Uterus (tissue), 4 donors: ENCODE measurements at places on chromosomes 5 and 9. TPM values are rescaled to one million over a fixed set of nuclear protein-coding genes. Genes with fewer than 3 reads are reported as not detected.

Gene C5orf52
- not detected for total RNA-seq

DNA sequence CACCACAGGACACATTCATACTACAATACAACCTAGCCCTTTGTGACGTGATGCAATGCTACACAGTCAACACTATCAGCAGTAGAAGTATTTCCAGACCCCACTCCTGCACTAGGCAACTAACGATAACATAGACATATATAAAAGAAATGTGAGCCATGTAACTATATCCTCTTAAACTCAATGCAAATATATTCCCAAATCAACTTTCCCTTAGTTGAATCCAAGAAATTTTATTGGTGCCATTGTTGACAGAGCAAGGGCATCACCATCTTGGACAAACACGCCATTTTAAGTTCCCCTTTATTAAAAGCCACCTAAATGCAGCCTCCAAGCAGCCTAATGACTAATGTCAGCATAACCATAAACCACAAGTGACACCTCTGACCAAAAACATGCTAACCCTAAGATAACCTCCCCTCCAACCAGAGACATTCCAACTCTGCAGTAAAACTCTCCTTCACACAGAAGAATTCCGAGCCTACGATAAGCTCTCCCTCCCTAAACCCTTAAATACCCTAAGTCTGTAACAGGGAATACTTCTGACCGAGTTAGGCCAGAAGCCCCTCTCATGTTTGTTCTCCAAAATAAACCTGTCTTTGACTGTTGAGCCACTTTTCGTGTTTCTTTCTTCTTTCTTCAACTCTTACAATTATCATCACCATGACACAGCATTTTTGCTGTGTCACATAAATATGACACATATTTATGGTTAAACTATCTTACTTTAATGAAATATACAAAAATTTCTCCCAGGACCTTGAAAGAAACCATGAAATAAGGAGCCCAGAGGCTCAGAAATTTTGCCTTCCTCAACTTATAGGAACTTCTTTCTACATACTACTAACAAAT is 1497.8 kb downstream of the EFNA5 start:
- no peaks in the 10 kb centered on the region for H3K36me3 ChIP-seq
- no peak overlapping the region for H3K27ac ChIP-seq
- no peaks in the 10 kb centered on the region for H3K4me1 ChIP-seq
- DNase-seq = no peak
- no peak overlapping the region for H3K4me3 ChIP-seq

GRCh38 chr9:91195372-91196012 is 166.2 kb downstream of the AUH start:
- DNase-seq = no peak
- peaks cover 16% of the 10 kb centered on the region for H3K4me1 ChIP-seq
- H3K36me3 ChIP-seq = no peaks in the 10 kb centered on the region
- H3K27me3 ChIP-seq = no peaks in the 10 kb centered on the region
- H3K4me3 ChIP-seq = no peak overlapping the region

DNA sequence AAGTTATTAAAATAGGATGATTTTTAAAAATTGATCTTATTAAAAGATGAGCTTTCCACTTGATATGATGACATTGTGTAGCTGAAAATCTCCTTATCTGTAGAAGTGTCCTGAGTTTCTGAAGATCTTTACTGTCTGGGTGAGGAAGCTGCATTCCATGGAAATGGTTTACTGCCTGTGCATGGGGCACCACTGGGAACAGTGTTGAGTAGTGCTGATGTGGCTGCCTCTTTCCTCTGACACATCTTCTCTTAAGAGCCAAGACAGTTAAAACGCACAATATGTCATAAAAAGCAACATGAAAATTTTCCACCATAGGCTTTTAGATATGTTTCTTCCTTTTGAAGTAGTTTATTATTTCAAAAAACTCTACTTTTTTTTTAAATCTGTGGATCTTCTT is 24.6 kb downstream of the SECISBP2 start:
- no peak overlapping the region for H3K27ac ChIP-seq
- no peaks in the 10 kb centered on the region for H3K27me3 ChIP-seq
- H3K4me3 ChIP-seq = no peak overlapping the region
- no peaks in the 10 kb centered on the region for H3K4me1 ChIP-seq
- H3K36me3 ChIP-seq = no peaks in the 10 kb centered on the region

- no peaks in the 10 kb centered on the region for H3K36me3 ChIP-seq
- H3K4me3 ChIP-seq = no peak overlapping the region
- no peak for DNase-seq
- H3K4me1 ChIP-seq = no peaks in the 10 kb centered on the region
- H3K27me3 ChIP-seq = no peaks in the 10 kb centered on the region
Observed at GRCh38 chr9:113556877-113557593, 93.5 kb downstream of the RGS3 start.

GRCh38 chr5:164253764-164254163 is 748.3 kb downstream of the MAT2B start:
- no peak overlapping the region for H3K27ac ChIP-seq
- H3K4me3 ChIP-seq = no peak overlapping the region
- no peaks in the 10 kb centered on the region for H3K4me1 ChIP-seq
- DNase-seq = no peak

DNA sequence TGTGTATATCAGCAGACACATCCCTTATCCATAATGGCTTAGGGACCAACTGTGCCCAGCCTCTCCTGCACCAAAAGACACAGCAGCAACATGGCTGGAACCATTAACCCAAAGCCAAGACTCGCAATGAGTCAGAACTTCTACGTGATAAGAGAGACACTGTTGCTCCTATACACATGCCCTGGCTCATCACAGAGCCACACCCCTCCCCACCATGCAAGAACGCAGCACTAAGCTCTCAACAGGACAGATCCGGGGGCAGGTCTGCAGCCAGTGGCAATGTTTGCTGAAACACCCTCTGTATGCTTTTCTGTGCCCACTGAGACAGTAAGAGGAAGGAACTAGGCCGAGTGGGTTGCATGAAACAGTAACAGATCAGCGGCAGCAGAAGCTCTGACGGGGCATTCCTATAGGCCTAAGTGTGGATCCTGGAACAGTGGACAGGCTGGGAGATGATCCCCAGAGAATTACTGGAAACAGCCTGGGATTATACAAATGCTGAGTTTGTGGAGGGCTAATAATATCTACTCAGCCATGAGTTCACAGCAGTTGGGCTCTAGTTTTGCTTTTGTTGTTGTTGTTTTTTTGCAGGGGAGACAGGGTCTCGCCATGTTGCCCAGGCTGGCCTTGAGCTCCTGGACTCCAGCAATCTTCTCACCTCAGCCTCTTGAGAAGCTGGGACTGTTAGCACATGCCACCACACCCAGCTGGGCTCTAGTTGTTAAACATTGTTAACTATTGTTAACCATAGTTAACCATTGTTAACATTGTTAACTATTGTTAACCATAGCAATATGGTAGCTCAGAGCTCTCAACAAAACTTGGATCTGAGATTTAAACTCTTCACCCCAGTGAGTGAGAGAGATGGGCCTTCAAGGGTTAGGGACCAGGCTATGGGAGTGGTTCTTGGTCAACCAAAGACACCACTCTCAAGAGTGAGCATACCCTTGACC is 41.0 kb downstream of the B4GALT1 start:
- H3K27ac ChIP-seq = no peak overlapping the region
- H3K36me3 ChIP-seq = no peaks in the 10 kb centered on the region
- H3K4me1 ChIP-seq = peaks cover 16% of the 10 kb centered on the region

DNA sequence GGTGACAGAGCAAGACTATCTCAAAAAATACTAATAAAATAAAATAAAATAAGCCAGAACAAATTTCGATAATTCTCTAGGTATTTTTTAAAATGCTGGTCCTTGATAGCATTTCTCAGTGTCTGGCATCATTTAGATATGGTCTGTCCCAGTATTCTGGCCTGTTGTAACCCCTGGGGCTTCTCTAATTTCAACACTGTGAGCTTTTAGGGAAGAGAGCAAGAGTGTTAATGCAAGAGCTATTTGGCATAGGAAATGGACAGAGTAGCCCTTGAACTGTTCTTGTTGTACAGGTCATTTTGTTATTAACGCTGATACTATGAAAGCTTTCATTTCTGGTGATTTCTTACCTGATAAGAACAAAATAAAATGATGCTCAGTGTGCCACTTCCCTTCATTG is 112.2 kb upstream of the ZNF608 start:
- H3K4me3 ChIP-seq = no peak overlapping the region
- no peaks in the 10 kb centered on the region for H3K27me3 ChIP-seq
- H3K36me3 ChIP-seq = no peaks in the 10 kb centered on the region
- no peak for DNase-seq
- H3K4me1 ChIP-seq = no peaks in the 10 kb centered on the region
